T1000 (cell line): ENCODE measurements at places on chromosomes 3 and 15.

DNA sequence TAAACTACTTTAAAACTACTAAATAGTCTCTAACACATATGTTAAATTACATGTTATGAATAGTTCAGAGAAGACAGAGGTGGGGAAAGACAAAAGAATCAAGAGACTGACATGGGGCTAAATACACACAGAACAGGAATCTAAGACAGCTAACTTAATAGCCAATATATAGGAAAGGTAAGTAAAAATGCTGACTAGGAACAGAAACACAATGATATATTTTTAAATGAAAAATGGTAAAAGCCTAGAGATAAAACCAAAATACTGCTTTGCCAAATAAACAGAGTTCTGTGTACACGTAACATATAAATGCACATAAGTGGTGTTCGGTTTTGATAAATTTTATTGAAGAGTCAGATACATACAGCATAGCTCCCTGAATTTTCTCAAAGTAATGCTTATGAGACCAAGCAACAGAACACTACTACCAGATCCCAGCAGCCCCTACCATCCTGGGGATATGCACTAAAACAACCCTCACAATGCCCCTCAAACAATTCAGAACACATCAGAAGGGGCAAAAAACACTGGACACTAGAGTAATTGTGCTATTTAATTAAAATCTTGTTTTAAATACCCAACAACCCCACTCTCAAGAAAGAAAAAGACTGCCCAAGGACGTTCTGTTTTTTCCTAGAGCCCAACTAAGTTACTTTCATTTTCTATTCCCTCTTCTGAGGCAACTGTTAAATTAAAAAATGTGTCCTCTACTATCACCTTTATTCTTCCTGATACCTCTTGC lies 121.1 kb downstream of the ADAM10 start:
- DNase-seq = no peak

DNA sequence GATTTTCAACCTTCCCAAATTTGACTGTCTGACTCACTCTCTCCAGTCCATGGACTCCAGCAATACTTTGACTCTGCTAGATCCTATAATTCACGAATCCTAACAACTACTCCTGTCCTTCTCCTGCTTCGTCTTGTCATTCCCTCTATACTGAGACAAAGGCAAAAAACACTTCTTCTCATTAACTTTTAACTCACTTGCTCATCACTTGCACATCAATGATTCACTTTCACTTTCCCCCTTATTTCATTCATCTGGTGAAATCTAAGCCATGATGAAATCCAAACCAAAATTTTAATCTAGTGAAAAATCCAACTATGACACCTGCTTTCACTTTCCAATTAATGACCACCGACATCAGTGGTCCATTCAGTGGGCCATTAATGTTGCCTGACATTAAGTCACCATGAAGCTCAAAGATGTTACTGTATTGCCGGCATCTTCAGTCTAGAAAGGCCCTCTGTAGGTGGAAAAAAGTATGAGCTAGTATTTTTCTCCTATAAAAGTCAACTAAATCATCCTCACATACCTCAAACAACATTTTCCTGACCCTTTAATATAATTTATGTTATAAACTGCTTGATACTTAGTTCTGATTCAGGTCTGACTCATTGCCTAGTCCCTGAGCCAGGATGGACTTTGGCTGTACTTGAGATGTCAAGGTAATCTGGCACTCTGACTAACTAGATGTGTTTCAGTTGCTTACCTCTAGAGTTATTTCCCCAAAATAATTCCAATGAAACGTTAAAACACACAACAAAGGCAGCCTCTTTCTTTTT lies 158.6 kb downstream of the CNTN6 start:
- no peak for DNase-seq

DNA sequence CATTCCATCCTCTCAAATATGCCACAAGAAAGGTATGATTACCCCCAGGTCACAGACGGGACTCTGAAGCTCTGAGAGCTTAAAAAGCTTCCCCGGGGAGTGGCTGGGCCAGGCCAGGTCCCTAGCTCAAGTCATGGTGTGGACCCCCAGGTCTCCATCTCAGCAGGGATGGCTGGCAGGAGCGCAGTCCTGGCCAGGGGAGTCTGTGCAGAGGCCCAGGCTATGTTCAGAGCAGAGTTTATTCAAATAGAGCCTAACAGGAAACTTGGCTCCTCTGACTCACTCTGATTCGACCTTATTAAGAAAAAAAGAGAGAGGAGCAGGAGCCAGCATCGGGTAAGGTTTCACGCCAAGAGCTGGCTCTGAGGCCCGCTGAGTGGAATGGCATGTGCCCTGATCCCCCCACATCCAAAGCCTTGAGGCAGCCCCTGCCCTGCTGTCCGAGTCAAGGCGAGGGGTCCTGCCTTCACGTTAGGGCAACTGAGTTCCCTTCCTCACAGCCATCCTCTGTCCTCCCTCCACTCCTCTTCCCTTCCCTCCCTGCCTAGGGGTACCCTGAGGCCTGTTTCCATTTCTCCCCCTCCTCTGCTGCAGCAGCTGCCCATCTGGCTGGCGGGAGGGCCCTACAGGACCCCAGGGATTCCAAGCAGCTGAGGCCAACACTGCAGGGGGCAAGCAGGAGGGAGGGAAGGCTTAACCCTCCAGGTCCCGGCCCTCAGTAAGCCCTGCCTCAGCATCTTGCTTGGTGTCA lies 1.9 kb upstream of the LOXL1 start:
- peak; percentile 57 for DNase-seq

- DNase-seq = no peak
These were observed 246.9 kb upstream of the LRTM1 start for GRCh38 chr3:55174747-55175146.

GRCh38 chr3:127723011-127723567 lies 50.3 kb downstream of the ABTB1 start:
- DNase-seq = no peak

GRCh38 chr3:194877291-194878119 lies 191.8 kb downstream of the FAM43A start:
- DNase-seq = no peak

GRCh38 chr3:184467171-184467570 lies 87.3 kb downstream of the CHRD start:
- no peak for DNase-seq

- DNase-seq = no peak
These were observed 15.1 kb downstream of the ABI3BP start for GRCh38 chr3:100978011-100978659.

DNA sequence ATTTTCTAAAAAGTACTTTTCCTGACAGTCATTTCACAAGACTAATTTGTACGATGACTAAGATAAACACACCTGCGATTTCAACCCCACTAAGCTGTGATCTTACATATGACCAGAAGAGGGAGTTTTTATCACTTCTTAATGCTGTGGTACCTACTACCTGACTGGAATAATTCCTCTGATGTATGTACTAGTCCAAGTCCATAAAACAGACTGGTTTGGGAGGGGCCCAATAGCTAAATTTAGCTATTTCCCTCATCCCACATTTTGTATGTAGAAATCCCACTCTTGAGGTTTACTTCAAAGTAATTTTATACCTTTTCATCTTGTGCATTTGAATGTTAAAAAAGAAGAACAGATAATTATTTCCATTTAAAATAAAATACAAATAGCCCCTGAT lies 49.7 kb upstream of the SCAANT1 start:
- DNase-seq = no peak

DNA sequence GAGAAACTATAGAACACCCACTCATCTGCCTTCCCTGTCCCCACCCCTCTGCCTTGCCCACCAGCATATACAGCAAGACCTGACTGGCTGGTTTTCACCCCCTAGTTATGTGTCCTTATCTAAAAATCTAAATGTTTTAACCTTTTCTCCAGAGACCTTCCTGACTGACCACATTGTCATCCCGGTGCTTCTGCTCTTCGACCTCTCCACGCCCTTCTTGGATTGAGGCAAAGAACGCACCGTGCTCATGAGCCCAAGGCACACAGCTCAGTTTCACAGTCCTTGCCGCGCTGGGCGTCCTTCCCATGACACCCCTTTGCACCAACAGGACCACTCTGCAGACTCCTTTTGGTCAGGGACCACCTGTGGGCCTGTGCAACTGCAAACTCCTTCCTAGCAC lies 62.7 kb downstream of the B3GNT5 start:
- no peak for DNase-seq

DNA sequence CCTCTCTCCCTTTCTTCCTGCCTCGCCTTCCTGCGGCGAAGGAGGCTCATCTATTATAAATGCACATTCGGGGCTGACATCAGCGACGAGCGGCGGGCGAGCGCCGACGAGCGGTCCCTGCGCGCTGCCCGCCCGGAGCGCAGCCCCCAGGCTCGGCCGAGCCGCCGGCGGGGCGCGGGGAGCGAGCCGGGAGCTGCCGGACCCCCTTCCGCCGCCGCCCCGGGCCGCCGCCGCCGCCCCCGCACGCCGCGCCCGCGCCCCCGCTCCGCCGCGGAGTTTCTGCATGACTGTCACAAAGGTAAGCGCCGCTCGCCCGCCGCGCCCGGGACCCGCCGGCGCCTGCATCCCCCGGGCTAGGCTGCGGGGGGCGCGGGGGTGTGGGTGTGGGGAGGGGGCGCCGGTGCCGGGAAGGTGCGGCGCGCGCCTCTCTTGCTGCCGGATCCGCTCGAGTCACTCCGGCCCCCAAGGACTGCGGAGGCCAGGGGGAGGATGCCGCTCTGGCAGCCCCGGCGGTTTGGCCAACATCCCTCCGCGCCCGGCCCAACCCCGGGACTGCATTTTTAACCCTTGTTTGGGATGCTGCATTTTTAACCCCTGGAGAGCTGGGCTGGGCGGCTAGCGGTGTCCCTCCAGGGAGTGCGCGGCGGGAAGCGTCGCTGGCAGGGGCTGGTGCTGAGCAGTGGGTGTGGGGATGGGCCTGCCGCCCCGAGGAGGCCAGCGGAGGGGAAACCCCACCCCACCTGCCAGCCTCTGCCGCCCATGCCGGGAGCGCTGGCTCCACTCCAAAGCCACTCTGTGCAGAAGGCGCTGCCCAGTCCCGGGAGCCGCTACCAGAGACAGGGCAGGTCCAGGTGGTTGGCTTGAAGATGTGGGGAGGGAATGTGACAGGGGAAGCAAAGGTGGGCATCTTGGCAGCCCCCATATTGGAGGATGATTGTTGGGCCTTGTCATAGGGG lies at the start of gene CORO2B:
Gene CORO2B (plus strand): TSS at position 14 of the 956 bp plus-strand sequence. CDS start 270 bp downstream, at position 284.
- peak; percentile 28 for DNase-seq

DNA sequence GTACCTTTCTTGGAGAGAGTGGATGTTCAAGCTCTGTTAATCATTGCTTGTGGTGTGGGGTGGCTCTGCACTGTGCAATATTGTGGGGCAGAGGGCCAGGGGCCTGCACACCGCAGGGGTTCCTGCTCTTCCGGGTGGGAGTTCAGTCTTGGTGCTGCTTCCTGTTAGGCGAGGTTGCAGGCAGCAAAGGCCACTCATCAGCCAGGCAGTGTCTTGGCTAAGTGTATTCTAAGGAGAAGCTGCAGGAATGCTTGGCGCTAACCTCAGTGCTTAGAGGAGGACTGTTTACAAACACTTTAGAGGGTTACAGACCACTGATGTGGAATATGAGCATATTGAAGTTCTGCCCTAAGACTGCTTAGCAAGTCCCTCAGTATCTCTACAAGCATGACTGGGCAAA lies 81.7 kb downstream of the CEP63 start:
- no peak for DNase-seq

- no peak for DNase-seq
These were observed 58.2 kb downstream of the ZNF148 start for GRCh38 chr3:125316949-125317348.

DNA sequence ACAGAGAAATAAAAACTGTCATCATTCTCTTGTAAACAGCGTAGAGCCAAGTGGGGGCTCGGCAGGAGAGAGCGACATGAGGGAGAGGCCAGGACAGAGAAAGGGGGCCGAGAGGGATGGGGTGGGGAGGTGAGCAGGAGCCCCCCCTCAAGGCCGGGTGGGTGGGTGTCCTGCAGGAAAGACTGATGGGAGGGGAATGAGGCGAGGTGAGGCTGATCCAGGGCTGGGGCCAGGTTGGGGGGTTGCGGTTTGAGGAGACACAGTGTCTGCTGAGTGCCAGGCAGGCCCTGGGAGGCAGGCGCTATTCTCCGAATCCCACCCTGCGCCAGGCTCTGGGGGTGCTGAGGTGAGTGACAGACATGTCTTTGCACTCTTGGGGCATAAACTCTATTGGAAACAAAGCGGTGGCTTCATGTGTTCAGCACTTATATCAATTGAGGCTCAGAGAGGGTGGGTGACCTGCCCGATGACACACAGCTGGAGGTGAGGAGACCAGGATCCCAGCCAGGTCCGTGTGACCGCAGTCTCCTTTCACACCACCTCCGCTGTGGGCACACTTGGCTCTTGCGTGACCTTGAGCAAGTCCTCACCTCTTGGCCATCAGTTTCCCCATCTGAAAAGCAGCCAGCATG lies 19.6 kb upstream of the CSPG4 start:
- no peak for DNase-seq

DNA sequence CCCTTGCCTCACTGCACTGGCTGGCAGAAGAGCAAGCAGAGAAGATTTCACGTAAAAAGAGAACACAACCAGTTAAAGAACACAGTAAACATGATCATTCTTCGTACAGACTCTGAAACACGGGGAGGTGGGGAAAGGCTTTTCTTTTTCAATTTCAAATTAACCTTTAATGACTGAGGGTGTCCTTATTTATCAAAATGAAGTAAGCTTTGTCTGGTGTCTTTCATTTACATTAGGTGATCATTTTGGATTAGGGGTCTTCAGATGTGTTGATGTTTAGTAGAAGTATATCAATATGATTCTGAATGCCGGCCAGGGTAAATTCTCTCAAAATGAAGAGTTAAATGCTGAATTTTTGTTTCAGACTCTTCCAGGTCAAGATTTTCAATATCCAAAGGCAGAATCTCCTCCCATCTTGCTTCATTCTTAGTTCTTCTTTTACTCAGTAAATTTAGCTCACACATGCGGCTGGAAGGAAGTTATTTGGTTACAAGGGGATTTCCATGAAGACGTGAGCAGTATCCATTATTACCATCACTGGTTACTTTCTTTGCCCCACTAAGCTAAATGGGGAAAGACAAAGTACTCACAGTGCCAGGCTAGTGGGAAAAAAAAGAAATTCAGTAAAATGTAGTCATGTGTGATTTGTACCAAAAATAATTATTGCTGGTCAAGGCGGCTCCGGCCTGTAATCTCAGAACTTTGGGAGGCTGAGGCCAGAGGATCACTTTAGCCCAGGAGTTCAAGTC lies 272.2 kb upstream of the NR2F2 start:
- no peak for DNase-seq

DNA sequence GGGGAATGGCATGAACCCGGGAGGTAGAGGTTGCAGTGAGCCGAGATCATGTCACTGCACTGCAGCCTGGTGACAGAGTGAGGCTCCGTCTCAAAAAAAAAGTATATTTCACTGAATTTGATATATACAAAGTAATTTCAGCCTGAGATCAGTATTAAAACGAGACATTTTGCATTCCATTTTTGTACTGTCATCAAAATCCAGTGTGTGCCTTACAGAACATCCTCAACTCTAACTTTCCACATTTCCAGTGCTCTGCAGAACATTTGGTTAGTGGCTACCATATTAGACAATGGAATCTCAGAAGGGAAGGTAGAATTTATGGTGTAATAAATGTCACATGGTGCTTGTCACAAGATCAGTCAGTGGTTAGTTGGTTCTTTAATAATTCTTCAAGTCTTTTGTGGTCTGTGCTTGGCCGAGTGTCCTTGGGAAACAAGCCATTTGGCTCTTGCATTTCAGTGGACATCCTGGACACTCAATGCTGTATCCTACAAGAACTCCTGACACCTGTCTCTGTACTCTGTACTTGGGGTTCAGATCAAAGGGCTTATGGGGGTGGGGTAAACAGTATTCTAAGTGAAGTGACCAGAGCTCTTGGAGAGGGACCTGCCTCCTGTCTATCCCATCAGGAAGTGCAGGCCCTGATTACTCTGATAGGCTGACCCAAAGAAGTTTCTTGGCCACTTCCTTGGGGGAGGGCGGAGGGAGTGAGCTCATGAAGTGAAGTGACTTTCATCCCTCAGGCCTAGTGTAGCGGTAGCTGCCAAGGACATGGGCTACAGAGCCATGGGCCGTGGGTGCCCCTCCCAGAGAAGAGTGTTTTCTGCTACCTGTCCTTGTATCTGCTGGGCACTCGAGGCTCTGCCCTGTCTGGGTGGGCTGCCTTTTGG lies 3.7 kb downstream of the ACVR2B start:
- no peak for DNase-seq
